Dermis lymphatic vessel endothelial cell (primary cell): ENCODE measurements at places on chromosomes 13 and 19. TPM values are rescaled to one million over a fixed set of nuclear protein-coding genes. Genes with fewer than 3 reads are reported as not detected.

The ERICH4 gene
- total RNA-seq: not detected in 2 replicates

The ETV2 gene
- total RNA-seq: 0.17 and 0.87 TPM in 2 replicates

The ZNF708 gene
- total RNA-seq: 8.2 and 10.5 TPM in 2 replicates

The PTPRS gene
- total RNA-seq: 43.8 and 60.3 TPM in 2 replicates

The FCGBP gene
- total RNA-seq: 0.11 and 0.17 TPM in 2 replicates

The PRKD2 gene
- total RNA-seq: 22.0 and 33.1 TPM in 2 replicates

The ZNF728 gene
- under 0.01 TPM in 1 of 2 replicates, not detected in the other for total RNA-seq

The MAST1 gene
- 0.76 and 1.2 TPM in 2 replicates for total RNA-seq

The ZNF136 gene
- total RNA-seq: 7.0 and 8.7 TPM in 2 replicates

The CD37 gene
- not detected in 2 replicates for total RNA-seq

The ZNF66 gene
- 2.0 and 3.2 TPM in 2 replicates for total RNA-seq

The USPL1 gene
- total RNA-seq: 10.3 and 13.7 TPM in 2 replicates

The PLK5 gene
- total RNA-seq: not detected in 2 replicates

The HPN gene
- under 0.01 and 0.09 TPM in 2 replicates for total RNA-seq

The TSSK6 gene
- total RNA-seq: 0.60 and 0.87 TPM in 2 replicates

The PLA2G4C gene
- 34.8 and 64.0 TPM in 2 replicates for total RNA-seq

The ZNF382 gene
- total RNA-seq: 2.4 and 3.8 TPM in 2 replicates

The FAM98C gene
- 4.8 and 6.9 TPM in 2 replicates for total RNA-seq

The LRRC4B gene
- total RNA-seq: under 0.01 TPM in 2 replicates

The AMH gene
- 1.3 and 2.0 TPM in 2 replicates for total RNA-seq

The SMIM7 gene
- total RNA-seq: 50.8 and 54.2 TPM in 2 replicates

The LSR gene
- total RNA-seq: 0.34 and 3.5 TPM in 2 replicates

The PPFIA3 gene
- total RNA-seq: 6.6 and 8.0 TPM in 2 replicates

The CEACAM4 gene
- total RNA-seq: not detected in 2 replicates

The COX6B2 gene
- not detected in 2 replicates for total RNA-seq

The KCNJ14 gene
- 0.11 and 0.26 TPM in 2 replicates for total RNA-seq

The CLIP3 gene
- total RNA-seq: 2.3 and 2.8 TPM in 2 replicates

The KLHL1 gene
- not detected in 2 replicates for total RNA-seq

The RASL11A gene
- 2.2 TPM in 2 replicates for total RNA-seq

The GPR183 gene
- 3.6 and 6.7 TPM in 2 replicates for total RNA-seq

The ZNF543 gene
- total RNA-seq: 7.9 and 12.2 TPM in 2 replicates

The KIR3DL2 gene
- not detected in 2 replicates for total RNA-seq

The SCGB2B2 gene
- total RNA-seq: under 0.01 TPM in 1 of 2 replicates, not detected in the other

The PRR19 gene
- 0.22 and 0.26 TPM in 2 replicates for total RNA-seq

The PRPF31 gene
- 48.8 and 54.8 TPM in 2 replicates for total RNA-seq
